ENCODE measurements at places on chromosomes 7 and 10.

DNA sequence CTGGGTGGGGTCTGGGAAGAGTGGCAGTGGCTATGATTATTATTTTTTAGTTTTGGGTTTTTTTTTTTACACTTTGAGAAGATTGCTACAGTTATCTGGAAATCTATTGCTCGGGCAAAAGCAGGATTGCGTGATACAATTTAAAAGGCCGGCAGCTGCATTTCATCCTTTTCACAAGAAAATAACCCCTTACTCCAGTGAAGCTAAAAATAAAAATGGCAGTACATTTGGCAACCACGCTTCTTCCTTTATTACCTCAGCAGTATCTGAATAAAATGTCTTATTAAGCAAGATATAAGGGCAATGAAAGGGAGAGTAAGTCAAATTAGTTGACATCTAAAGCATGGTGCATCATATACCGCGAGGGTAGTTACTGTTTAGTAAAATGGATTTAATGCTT, 496.8 kb downstream of the LRMDA start:
- DNase-seq: no peak

DNA sequence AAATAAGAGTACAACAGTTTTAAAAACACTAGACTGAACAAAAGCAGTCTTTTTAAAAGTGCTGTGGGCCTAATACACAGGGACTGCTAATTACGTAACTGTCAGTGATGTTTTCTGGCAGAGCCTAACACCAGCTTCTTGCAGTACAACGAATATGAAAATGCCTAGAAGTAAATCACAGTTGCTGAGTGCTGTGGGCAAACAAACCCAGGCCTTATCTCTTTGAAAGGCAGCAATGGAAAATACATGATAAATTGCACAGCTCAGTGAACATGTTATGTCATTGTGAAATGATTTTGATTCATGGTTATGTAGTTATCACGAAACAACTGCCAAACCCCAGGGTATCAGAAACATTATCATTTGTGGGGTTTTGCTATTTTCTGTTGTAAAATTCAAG, 428.4 kb downstream of the GFRA1 start:
- no peak for DNase-seq

DNA sequence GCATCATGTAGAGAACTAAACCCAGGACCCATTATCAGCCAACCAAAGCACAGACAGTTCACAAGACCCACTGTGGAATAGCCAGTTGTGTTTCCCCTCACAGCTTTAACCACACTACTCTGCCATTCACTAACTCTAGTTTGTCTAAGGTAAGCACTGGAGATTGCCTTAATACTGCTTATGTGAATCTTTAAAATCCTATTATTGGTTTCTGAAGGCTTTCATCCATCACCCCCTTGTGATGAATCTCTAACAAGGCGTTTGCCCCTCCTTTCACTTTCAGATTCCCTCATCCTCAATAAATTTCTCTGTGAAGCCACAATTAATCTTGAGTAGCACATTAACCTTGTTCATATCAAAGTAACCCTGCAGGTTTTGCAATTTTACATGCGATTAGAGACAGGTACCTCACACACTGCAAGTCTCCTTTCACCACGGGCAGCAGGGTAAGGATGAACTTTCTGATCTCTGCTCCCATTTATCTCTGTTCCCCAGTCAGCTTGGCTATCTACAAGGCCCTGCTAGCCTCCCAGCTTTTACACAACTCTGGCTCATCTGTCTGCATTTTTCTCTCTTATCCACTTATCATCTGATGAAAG, 785.6 kb downstream of the REEP3 start:
- no peak for DNase-seq

DNA sequence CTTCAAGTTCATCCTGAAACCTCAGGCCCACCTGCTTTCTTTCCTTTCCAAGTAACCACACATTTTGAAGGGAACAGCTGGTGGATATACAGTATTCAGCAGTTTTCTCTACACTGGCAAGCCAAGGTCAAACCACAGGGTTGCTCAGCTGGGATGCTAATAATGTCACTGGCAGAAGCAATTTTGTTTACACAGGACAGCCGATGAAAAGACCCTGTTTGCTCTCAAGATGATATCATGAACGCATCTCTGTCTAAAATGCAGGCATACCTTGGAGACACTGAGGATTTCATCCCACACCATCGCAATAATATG, 186.2 kb downstream of the USP6NL start:
- no peak for DNase-seq

GRCh38 chr10:35089611-35090161, 455 bp downstream of the CUL2 start:
- no peak for DNase-seq

DNA sequence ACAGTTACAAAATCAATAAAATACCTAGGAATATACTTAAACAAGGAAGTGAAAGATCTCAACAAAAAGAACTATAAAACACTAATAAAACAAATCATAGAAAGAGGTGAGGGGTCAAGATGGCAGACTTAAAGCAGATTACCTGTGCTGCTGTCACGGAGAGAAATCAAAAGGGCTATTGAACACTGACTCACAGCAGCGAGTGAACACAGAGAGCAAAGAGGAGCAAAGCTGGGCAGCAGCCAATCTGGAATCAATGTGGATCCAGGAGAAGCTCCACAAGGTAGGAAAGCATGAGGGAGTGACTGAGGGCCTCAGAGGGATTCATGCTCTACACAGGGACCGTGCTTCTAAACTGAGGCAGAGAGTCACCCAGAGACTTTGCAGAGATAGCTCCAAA, 562.0 kb upstream of the SEMA3D start:
- no peak for DNase-seq

- no peak for DNase-seq
Observed at GRCh38 chr10:94042001-94042833, 48.5 kb downstream of the PLCE1 start.

GRCh38 chr10:100339236-100339635, 7.8 kb upstream of the SCD start:
- DNase-seq: no peak

DNA sequence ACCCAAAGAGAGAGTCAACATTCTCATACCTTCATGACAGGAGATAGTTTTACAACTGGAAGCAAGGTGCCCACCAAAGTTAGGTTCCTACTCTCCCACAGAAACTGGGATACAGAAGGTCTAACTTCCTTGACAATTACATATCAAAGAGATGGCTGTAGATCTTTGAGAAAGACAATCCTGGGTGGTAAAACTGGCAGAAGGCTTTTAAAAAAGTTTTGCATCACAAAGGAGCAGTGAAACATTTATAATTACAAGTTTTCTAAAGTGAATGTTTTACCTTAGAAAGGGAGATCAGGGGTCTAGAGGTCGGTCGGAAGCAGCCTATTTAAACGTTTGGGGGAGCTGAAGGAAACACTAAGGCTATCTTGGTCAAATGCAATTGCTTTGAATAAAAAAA, 166.6 kb upstream of the STEAP1 start:
- no peak for DNase-seq

DNA sequence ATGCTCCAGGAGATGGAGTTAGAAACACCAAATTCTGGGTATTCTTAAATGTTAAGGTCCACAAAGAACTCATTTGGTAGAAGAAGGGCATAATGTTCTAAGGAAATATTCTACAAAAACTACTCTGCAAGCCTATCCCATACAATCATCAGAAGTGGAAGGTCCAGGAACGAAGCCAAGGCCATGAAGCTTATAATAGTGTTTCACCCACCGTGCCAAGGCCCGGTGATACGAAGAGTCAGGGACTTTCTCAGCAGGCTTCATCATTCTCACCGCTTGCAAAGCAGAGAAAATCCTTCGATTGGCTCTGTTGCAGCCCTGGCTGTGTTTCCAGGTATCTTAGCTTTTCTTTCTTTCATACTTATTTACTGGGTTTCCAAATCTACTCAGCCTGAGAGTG, 351.9 kb upstream of the CELF2 start:
- DNase-seq: no peak

GRCh38 chr7:146659732-146660131, 543.1 kb downstream of the CNTNAP2 start:
- no peak for DNase-seq

DNA sequence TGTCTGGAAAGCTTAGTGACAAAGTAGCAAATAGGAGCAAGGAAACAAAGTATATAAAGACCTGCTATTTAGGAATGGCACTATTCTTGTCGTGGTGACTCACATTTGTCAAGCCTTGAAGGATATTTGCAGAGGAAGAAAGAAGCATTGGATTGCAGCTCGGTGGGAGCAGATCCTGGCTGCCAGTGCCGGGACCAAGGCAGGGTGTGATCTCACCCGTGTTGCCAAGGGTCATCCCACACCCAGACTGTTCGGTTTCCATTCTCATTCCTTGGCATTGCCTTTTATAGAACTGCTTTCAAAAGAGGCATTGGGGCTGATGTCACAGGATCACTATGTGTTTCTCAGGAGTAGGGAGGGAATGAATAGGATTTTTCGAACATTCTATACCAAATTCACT, 176.2 kb downstream of the GALNT17 start:
- DNase-seq: no peak

DNA sequence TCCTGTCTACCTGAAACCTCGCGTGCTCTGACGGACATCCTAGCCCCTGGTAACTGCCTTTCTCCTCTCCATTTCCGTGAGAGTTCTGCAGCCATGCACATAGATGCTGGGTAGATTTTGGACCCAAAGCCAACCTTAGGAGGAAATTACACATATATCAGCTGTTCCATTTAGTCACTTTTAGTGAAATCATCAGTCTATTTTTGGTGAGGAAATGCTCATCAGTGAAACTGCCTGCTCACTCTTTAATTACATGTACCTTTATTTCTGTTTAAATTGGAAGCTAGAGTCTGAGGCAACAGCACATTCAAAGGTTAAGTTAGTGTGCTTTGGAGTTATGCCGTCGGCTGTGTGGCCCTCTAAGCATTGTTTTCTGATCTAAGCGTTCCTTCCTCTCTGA, 231.3 kb downstream of the WDR37 start:
- no peak for DNase-seq
